Astrocyte (in vitro differentiated cells and primary cell): ENCODE measurements at places on chromosomes 12 and 14.

DNA sequence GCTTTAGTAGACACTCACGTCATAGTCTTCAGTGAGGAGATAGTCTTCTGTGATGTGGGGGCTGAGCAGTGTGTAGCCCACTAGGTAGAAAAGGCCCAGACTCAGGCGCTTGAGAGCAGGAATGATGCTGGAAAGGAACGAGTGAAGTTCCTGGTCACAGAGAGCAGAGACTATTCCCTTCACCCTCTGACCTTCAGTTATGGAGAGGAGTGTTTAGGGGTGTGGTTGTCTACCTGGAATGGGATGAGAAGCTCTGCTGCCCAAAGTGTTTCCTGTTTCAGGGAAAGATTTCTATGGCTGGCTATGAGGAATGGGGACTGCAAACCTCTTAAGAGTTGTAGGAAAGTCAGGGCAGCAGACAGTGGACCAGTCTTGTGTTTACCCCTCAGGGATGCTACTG is 8.7 kb downstream of the EMG1 start:
- DNase-seq = no peak

GRCh38 chr12:67002720-67003119 is 266.4 kb upstream of the CAND1 start:
- no peak for DNase-seq

DNA sequence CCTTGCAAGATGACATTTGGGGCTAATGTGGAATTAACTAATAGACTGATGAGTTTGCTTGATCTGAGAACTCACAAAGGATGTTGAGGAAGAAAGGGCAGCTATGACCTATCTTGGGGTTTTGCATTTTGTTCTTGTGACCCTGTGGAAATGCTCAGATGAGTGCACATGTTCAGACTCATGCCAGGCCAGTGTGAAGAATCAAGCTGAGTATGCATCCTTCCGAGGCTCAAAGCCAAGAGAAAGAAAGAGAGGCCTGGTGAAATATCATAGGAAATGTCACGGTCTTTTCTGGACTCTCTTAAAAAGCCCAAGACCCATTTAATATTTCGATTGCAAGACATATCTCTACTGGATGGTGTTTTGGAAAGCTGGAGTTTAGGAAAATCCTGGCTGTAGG is 96.3 kb downstream of the CACNA1C start:
- no peak for DNase-seq

DNA sequence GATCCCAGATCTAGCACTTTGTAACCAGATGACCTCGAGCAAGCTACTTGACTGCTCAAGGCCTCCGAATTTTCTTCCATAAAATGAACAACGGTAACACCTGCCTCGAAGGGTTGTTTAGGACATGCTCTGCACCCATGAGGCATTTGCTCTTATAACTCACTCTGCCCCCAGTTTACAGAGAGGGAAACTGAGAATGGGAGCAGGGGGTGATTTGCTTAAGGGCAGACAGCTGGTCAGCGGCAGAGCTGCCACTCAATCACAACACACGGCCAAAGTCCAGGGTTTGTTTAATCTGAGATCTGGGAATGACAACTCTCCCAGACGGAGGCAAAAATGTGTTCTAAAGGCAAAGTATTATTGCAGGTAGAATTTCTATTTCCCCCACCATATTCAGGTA is 156.3 kb downstream of the RIMBP2 start:
- DNase-seq = no peak

- DNase-seq = no peak
These were observed 23.5 kb upstream of the DHRS7 start for GRCh38 chr14:60188696-60189095.

- no peak for DNase-seq
These were observed 98.8 kb upstream of the NTF3 start for GRCh38 chr12:5333096-5333495.

GRCh38 chr14:74015963-74016362 is 3.1 kb downstream of the ENTPD5 start:
- no peak for DNase-seq

- no peak for DNase-seq
These were observed 20.3 kb downstream of the MTA1 start for GRCh38 chr14:105439710-105440553.

- DNase-seq = no peak
These were observed 1.2 kb downstream of the MMP17 start for GRCh38 chr12:131829356-131829747.

DNA sequence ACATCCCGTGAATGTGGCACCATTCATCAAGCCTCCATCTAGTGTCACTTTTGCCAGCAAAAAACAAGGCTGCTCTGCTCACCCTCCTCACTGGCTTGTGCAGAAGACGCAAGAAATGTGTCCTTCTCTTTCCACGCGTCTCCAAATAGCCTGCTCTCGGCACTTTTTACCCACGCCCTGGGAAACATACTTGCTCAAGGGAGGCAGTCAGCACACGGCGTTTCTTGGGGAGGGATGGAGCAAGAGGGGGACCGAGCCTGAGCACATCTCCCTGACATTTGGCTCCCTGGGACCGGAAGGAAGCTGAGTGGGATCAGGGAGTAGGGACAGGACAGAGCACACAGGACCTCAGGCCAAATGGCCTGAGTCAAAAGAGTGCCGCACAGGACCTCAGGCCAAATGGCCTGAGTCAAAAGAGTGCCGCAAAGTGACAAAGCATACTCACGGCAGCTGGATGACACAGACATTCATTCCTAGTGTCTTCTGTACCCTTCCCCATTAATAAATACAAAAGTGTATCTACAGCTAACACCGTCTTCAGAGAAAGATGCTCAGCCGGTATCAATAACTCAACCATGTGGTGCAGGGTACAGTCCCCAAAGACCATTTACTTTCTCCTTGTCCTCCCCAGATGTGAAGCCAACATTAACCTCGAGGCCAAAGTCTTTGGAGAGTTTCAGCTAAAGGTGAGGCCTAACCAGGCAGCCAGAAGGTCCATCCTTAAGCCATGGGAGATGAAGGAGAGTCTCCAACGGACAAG is 7.1 kb downstream of the BCL11B start:
- DNase-seq = no peak

- DNase-seq = no peak
These were observed 83.2 kb upstream of the DIO3 start for GRCh38 chr14:101478096-101478495.

DNA sequence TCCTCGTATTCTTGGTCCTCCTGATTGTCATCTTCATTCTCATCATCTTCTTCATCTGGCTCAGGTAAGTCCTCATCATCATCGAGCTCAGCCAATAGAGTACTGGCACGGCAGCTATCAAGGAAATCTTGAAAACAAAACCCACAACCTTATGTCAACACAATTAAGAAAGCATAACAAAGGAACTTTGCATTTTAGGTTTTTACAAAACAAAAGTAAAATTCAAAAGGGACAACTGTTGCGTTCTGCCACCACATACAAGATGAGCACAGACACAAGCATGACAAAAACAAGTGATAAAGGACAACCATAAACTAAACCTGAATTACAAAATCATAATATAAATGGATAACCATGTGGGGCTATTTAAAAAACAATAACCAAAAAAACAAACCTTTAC is 84.7 kb downstream of the HECTD1 start:
- no peak for DNase-seq

DNA sequence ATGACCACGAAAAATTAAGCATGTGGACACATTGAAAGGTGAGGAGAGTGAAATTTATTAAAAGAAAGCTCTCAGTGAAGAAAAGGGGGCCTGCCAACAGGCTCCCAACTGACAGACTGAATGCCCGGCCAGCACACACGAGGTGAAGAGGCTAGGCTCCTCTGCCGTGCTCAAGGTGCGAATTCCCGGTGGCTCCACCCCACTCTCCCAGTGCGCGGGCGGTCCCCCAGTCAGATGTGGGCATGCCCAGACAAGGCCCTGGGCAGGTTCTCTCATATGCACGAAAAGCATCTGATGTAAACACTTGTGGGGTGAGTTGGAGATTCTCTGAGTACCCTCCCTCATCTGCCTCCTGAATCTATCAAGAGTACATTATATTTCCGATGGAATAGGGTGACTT is 48.5 kb upstream of the OSBPL8 start:
- DNase-seq = no peak

- no peak for DNase-seq
These were observed 50.1 kb downstream of the PHLDA1 start for GRCh38 chr12:75981247-75982168.

GRCh38 chr12:53208435-53208834 is 1.4 kb upstream of the ITGB7 start:
- DNase-seq = no peak

DNA sequence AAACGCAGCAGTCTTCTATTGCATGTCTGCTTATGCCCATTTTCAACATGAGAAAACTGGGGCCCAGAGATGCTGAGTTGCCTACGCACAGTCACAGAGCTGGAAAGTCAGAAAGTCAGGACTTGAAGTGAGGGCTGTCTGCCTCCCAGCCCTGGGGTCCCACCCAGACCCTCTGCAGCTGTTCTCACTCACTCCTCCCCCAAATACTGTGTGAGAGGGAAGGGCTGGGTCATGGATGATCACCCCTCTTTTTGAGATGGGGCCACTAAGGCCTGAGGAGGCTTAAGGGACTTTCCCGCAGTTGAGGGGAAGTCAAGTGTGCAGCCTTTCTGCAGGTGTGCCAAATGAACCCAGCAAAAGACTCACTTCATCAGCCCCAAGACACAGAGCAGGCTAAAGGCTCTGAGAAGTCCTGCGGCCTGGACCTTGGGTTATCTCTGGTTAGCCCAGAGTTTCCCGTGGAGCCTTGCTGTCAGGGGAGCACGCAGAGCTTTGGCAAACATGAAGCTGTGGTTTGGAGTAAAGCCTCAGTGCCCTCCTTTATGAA is 18.7 kb downstream of the DTX1 start:
- DNase-seq = no peak

DNA sequence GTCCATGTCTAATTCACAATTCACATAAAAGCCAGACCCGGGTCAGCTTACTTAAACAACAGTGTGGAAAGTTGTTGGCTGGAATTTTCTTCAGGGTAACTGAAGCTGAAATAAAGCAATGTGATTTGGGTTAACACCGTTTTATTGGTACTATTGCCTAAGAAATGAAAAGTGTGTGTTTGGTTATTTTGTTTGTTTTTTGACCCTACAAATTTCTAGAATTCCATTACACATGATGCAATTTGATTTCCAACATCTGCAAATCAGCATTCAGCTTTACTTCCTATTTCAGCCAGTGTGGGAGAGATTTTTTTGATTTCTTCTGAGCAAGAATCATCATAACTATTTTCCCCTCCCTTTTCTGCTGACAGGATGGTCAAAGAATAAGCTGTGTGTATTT is 45.7 kb upstream of the CLMN start:
- no peak for DNase-seq

- no peak for DNase-seq
These were observed 9.8 kb upstream of the ABHD12B start for GRCh38 chr14:50862036-50862570.

DNA sequence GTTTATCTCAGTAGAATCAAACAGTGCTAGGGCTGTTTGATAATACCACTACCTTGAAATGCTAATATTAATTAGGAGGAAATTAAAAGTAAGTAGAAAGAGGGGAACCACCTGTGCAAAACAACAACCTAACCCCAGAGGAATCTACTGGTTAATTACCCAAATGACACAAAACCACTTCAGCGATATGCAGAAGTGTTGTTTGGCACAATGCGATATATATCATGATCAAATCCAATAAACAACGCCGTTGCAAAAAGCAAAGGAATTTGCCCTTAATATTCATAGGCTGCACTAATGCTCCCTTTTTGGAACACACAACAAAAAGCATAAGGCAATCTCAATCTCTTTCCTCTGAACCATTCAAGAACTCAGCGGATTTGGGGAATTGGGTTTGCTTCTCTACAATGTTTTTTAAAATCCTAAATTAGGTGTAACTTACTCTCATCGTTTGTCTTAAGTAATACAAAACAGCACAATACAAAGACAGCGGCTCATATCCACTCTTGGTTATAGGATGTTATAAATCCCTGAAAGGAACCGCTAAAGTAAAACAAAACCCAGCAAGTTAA is 1.5 kb downstream of the MAP4K5 start:
- no peak for DNase-seq
